NCI-H69 (cell line): ENCODE measurements at places on chromosomes 12 and 14.

GRCh38 chr12:124668602-124669001, 101.2 kb upstream of the NCOR2 start:
- no peak for DNase-seq

DNA sequence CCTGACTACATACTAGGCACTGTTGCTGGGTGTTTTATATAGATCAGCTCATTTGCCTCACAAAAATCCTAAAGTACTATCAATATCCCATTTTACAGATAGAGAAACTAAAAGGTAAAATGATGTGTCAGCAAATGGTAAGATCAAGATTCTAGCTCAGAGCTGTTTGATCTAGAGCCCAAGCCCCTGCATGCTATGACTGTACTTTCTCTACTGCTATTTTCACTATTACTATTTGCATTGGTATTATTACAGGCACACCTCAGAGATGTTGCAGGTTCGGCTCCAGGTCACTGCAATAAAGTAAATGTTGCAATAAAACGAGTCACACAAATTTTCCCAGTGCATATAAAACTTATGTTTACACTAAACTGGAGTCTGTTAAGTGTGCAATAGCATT, 10.9 kb downstream of the ISCU start:
- DNase-seq = no peak

GRCh38 chr14:98444077-98444476, 827.9 kb downstream of the BCL11B start:
- DNase-seq = no peak

DNA sequence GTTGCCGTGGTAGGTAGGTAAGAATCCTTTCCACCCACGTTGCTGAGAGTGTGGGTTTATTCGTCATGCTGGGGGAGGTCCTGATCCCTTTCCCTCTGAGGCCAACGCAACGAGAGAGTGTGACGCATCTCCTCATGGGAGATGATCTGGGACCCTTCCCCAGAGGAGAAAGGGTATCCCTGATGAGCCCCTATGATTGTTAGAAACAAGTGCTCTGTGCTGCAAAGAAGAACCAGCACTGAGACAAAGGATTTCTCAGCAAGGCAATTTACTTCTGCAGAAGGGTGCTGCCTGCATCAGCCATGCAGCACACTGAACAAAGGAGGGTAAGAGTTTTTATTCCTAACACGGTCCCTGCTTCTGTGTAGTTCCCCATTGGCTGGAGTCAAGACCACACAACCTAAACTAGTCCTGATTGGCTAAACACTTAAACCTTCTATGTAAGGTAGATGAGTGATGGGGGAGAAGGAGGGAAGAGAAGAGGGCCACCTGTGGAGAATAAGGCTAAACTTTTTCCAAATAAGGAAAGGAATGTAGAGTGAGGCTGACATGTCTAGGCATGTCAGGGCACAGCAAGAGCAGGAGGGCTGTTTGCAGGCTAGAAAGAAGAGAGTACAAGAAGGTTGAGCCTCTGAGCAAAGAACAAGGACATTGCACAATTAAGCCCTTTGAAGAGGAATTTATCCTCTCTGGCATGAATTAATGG, 21.3 kb downstream of the CLEC2A start:
- no peak for DNase-seq

GRCh38 chr12:46435625-46436024, 63.1 kb upstream of the SLC38A2 start:
- DNase-seq = no peak

- no peak for DNase-seq
Observed at GRCh38 chr12:18461758-18462157, 200.4 kb downstream of the PIK3C2G start.

GRCh38 chr12:53193985-53194716, 12.9 kb downstream of the ITGB7 start:
- DNase-seq = no peak

DNA sequence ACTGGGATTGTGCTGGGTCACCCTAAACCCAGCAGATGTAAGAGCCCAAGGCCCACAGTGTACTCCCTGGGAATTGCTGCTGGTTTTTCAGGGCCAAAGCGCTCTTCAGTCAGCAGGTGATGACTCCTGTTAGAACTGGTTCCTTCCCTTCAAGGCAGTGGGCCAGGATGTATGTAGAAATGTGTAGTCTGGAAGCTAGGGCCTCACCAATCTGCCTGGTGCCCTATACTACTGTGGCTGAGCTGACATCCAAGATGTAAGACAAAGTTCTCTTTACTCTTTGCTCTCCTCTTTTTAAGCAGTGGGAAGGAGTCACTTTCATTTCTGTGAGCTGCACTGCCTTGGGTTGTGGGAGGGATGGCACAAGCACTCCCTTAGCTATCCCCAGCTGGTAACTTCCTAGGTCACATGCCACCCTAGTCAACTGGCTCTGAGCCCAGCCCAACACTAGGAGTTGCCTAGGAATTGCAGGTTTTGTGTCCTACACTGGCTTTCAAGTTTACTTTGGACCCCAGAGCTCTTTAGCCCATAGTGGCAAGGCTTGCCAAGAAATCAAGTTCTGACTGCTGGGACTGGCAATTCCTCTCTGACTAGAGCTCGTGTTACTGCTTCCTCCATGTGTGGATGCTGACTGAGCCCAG, 249.2 kb downstream of the C12orf50 start:
- peak; percentile 61 for DNase-seq

- no peak for DNase-seq
Observed at GRCh38 chr12:71795901-71796300, 41.2 kb downstream of the RAB21 start.

DNA sequence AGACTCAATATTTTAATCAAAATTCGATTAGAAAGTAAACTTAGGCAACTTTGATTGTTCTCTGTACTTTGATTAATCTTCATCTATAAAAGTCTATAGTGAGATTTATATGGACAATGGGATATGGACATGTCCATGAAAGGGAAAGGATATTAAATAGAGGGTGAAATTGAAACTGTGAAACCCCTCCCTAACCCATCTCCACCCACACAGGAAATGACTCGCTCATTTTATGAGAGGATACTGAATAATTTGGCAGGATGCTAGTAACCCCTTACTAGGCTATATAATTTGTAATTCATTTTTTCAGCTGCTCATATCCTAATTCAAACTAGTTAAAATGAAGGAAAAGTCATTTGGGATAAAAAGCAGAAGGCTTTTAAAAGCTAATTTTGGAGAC, 328.0 kb upstream of the ATP2B1 start:
- DNase-seq = peak; percentile 25

DNA sequence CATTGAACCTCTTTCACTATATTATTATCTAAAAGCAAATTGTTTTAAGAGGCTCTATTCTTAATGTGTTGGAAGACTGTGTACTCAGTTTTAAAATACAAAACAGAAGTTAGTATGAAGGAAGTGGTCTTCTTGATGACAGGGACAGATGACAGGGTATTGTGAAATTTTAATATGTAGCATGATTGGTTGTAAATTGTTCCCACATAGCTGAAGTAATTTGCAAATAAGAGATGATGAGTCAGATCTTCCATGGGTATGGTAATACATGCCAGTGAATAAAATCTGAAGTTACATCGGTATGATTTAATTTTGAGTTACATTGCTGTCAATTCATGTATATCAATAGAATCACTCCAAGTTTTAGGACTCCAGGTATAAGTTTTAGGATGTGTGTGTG, 454.8 kb downstream of the AEBP2 start:
- no peak for DNase-seq

- no peak for DNase-seq
Observed at GRCh38 chr12:10719482-10719881, 3.6 kb downstream of the YBX3 start.

DNA sequence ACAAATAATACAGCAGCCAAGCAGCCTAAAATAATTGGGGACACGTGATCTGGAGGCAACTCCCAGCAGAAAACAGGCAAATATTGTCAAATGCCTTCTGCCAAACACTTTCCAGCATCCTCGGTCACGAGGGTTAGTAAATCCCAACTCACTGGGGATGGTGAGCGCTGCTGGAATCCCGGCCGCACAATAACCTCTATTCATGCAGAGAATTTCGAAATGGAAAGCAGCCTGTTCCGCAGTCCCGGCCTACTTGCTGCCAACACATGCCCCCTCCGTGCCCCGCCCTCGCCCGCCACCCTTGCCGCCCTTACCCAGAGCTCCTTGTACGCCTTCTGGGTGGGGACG, 62.2 kb downstream of the RFX4 start:
- DNase-seq = peak; percentile 98

- no peak for DNase-seq
Observed at GRCh38 chr12:31524791-31525495, 66.0 kb downstream of the DENND5B start.

DNA sequence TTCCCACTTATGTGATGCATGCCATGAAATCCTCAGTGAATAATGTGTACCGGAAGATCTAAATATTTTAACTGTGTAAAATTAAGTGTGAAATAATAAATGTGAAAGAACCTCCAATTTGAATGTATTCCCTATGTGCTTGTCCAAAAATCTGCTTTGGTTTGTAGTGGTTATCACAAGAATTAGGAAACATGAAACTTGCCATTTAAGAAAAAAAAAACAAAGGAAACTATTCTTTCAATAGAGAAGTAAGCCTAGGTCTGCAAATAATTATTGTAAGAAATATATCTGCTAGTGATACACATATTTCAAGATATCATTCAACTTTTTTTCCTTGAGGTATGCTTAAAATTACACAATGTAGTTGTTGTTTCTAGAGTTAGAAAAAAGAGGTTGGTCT, 500.4 kb downstream of the SLC6A15 start:
- no peak for DNase-seq

DNA sequence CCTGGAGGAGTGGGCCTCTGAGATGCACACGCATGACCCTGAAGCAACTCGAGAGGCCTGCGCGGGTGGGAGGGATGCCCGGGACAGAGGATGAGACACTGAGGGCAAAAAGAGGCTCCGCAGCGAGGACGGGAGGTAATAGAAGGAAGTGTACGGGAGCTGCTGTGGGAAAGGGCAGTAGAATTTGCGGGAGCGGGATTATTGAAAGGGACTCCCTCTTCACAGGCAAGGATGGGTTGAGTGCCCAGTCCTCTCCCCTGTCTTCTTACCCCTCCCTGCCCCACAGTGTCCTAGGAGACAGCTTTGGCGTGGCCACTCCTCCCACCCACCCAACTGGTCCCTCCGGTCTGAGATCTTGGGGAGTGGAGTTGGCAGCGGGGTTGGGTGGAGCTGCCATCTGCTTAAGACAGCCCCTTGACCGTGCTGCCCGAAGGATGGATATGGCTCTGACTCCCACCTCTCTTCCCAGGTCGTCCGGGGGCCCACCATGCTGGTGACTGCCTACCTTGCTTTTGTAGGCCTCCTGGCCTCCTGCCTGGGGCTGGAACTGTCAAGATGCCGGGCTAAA, 15.7 kb upstream of the ESPL1 start:
- no peak for DNase-seq

GRCh38 chr14:92185559-92185958, 63.8 kb downstream of the CPSF2 start:
- DNase-seq = no peak
